Uterus (tissue), 4 donors: ENCODE measurements at places on chromosomes 11 and 22. TPM values are rescaled to one million over a fixed set of nuclear protein-coding genes. Genes with fewer than 3 reads are reported as not detected.

The CRYAB gene
- 179 TPM for total RNA-seq

The LDLRAD3 gene
- total RNA-seq, result 10.2 TPM

DNA sequence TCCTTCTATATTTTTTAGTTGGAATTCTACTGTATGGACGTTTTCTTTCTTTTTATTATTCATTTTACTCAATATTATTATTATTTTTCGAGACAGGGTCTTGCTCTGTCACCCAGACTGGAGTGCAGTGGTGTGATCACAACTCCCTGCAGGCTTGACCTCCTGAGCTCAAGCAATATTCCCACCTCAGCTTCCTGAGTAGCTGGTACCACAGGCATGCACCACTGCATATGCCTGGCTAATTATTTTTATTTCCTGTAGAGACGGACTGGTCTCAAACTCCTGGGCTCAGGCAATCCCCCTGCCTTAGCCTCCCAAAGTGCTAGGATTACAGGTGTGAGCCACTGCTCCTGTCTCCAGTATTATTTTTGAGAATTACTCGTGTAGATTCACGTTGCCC lies 34.0 kb upstream of the CCDC134 start:
- no peak for DNase-seq

DNA sequence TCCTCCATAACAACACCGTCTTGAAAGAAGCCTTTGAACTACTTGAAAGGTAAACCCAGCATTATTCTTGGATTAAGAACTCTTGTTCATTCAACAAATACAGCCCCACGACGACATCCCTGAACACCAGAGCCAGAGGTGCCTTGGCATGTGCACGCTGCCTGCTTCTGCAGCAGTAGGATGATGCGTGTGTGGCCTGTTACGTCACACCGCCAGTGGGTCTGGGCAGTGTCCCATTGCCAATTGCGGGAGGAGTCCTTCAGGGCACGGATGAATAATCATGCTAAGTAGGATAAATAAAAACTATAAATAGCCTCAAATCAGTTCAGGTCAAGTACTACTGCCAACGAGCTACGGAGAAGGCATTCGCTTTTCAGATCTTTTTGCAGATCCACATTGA lies 380.5 kb downstream of the SHANK2 start:
- no peak for DNase-seq

- peak; percentile 14 for DNase-seq
These were observed 35.4 kb upstream of the CARS1 start for GRCh38 chr11:3092603-3093141.
